Effector memory CD8-positive, alpha-beta T cell (primary cell): ENCODE measurements at places on chromosomes 4 and X.
A peak's percentile ranks its signal among the peaks of the same experiment; 100 is the strongest.

- H3K4me1 ChIP-seq = no peaks in the 10 kb centered on the region
- H3K4me3 ChIP-seq = no peak overlapping the region
- no peak overlapping the region for H3K27ac ChIP-seq
These were observed 1659.8 kb upstream of the ADGRL3 start for GRCh38 chr4:59540311-59540710.

DNA sequence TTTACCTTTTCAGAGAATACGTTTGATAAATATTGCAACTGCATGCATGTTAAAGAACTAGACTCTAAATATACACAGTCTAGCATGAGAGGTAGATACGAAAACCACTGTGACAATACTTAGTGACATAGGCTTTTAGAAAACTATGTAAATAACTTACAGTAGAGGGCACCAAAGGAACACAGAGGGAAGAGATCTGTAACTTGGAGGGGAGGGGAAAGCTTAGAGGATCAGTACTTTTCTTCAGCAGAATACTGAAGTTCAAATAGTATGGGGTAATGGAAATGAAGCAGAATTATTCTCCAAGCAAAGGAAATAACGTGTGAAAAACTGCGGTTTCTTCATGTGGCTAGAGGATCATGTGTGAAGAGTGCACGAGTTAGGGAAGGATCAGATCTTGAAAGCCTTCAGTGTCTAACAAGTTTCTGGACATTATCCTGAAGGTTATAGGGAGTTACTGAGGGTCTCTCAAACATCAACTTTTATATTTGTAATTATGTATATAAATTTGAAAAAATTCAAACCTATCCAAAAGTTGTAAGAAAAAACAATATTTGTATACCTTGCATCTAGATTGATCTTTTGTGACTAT is 264.3 kb downstream of the NPFFR2 start:
- no peak for DNase-seq
- no peaks in the 10 kb centered on the region for H3K4me1 ChIP-seq
- no peak overlapping the region for H3K27ac ChIP-seq
- H3K36me3 ChIP-seq = no peaks in the 10 kb centered on the region

- H3K36me3 ChIP-seq = peaks cover 6% of the 10 kb centered on the region
- H3K27me3 ChIP-seq = no peaks in the 10 kb centered on the region
- peak; percentile 65 for DNase-seq
- H3K4me1 ChIP-seq = peaks cover 39% of the 10 kb centered on the region
These were observed 111.5 kb downstream of the AFAP1 start for GRCh38 chr4:7828011-7828720.

DNA sequence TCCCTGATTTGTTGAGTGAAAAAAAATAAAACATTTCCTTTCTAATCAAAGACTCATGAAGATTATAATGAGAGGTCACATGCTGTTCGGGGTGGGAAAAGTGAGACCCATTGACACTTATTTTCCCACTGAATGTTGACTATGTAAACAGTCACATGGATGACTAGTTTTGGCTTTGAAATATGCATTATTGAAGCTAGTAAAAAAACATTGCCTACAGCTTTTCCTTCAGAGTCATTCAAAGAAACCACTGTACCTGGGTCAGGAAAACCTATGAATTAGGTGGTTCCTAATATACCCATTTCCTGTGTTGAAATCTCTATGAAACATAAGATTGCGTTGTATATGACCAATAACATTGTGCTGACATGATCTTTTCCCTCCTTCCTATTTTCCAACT is 251.2 kb downstream of the CFAP299 start:
- no peak overlapping the region for H3K27ac ChIP-seq
- no peak overlapping the region for H3K4me3 ChIP-seq
- peaks cover 4% of the 10 kb centered on the region for H3K4me1 ChIP-seq
- peaks cover 14% of the 10 kb centered on the region for H3K27me3 ChIP-seq
- no peak for DNase-seq

- H3K27ac ChIP-seq = no peak overlapping the region
- DNase-seq = no peak
- H3K4me1 ChIP-seq = peaks cover 17% of the 10 kb centered on the region
- H3K4me3 ChIP-seq = no peak overlapping the region
These were observed 28.0 kb downstream of the RNF212 start for GRCh38 chr4:1085404-1085799.

- H3K4me3 ChIP-seq = peak overlapping the region; percentile 84
- H3K36me3 ChIP-seq = peaks cover 7% of the 10 kb centered on the region
- peak; percentile 16 for DNase-seq
- H3K27me3 ChIP-seq = no peaks in the 10 kb centered on the region
- H3K27ac ChIP-seq = peak overlapping the region; percentile 88
These were observed 595 bp downstream of the MBNL3 start for GRCh38 chrX:132488180-132488705.

- H3K36me3 ChIP-seq = no peaks in the 10 kb centered on the region
- H3K27me3 ChIP-seq = no peaks in the 10 kb centered on the region
- H3K4me3 ChIP-seq = no peak overlapping the region
- no peak overlapping the region for H3K27ac ChIP-seq
- no peaks in the 10 kb centered on the region for H3K4me1 ChIP-seq
- no peak for DNase-seq
These were observed 29.2 kb downstream of the GRID2 start for GRCh38 chr4:92333016-92333415.
